ENCODE measurements at places on chromosomes 7 and 10.

GRCh38 chr10:31757386-31757791 is 171.2 kb downstream of the ARHGAP12 start:
- no peak for DNase-seq

- no peak for DNase-seq
These were observed 16.0 kb upstream of the VOPP1 start for GRCh38 chr7:55588379-55588699.

GRCh38 chr7:68813551-68814080 is 784.7 kb upstream of the AUTS2 start:
- DNase-seq, result no peak

DNA sequence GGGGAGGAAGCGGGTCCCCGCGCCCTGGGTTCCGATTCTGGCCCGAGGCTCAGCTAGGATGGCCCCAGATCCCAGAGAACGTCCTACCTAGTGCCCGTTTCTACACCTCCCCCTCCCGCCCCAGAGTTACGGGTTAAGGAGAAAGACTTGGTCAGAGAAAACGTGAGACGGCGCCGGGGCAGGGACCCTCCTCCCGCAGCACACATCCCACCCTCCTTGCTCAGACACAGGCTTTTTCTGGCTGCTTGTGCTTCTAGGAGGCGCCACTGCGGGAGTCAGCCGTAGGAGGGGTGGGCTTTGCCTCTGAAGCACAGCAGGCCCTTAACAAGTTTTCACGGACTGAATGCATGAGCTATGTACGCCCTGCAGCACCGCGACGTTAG is 104.9 kb upstream of the LEP start:
- peak; percentile 32 for DNase-seq

GRCh38 chr10:99123851-99124250 is 111.8 kb downstream of the HPSE2 start:
- DNase-seq, result no peak

GRCh38 chr10:97063271-97063982 is 122.3 kb downstream of the SLIT1 start:
- no peak for DNase-seq

GRCh38 chr7:143256932-143257331 is 6.3 kb upstream of the GSTK1 start:
- no peak for DNase-seq

GRCh38 chr10:82815680-82816079 is 940.7 kb downstream of the NRG3 start:
- no peak for DNase-seq

- no peak for DNase-seq
These were observed 30.9 kb upstream of the DKK1 start for GRCh38 chr10:52283174-52283573.

DNA sequence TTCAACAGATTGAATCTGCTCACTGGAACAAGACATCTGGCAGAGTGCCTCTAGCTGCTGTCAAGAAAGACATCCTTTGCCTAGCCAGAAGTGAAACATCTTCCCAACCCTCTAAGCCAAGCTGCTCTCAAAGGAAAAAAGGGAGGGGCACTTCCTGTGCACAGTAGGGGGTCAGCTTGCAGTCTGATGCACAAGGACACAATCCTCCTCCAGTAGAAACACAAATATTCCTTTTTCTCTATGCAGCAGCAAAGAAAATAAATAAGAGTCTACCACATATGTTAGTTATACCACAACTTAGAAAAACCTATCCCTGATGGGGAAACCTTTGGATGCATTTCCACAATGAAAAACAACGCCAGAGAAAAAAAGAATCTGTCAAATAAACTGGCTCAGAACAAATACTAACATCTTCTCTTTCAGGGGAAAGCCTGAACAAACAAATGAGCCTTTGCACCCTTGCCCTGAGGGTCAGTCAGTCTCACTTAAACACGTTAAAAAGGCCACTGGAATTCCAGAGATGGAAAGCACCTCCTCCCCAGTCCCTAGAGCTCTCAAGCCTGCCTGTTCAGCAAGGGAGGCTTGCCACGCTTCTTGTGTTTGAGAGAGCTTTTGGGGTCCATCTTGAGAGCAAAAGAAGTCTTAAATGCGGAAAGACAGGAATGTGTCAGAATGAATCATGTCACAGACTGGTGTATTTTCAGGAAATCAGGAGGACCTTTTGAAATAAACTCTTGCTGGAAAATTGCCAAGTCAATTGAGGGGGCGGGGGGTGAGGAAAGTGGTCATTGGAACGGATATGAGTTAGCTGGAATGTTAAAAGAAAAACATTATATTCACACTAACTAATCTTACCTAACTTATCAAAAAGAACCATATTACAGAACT is 7.5 kb downstream of the LAMB1 start:
- DNase-seq, result peak; percentile 98

GRCh38 chr7:55420530-55420929 is 55.4 kb downstream of the LANCL2 start:
- DNase-seq, result no peak

DNA sequence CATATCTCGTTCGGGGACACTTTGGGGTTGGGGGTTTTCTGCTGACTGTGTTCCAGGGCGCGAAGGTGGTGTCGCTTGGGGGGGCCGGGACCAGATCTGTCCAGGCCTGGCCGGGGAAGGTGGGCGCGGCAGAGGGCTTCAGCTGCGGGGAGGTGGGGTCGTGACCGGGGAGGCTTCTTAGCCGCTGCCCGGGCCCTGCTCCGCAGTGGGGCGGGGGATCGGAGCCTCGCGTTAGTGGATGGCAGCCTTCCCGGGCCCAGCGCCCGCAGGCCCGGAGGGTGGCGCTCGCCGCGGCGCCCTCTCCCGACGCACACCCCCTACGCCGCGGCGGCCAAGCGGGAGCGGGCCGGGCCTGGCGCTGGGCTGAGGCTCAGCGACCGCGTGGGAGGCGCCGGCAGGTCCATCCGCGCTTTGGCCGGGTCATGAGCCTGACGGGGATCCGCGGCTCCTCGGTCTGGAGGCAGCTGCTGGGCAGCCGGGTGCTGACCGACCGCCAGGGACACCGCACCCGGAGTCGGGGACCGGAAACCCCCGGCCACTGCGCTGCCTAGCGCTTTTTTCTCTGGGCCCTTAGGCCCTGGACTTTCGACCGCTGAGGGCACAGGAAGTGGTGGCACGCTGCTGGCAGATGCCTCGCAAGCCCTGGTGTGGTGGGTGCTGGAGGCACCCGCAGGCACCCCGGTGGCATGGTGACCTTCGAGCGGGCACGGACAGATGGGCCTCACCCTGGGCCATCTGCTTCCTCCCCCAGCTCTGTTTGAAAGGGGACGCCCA is 1.2 kb downstream of the AGAP3 start:
- peak; percentile 72 for DNase-seq

DNA sequence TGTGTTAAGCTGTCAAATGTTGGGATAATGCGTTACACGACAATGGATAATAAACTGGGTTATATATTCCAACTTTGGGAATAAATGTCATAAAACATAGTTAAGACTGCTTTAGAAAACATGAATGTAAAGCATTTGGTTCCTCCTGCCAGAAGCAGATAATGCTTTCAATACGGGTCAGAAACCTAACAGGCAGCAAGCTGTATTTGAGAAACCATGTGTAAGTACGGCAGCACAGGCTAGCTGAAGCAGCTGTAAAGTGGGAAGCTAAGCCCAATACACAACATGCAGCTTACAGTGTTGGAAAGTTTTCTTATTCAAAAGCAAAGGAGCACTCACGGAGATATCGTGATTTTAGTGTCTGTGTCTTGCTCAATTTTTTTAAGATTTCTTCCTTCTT is 46.5 kb downstream of the MALSU1 start:
- DNase-seq, result no peak

- DNase-seq, result no peak
These were observed 16.2 kb upstream of the EPHB6 start for GRCh38 chr7:142838461-142839213.

DNA sequence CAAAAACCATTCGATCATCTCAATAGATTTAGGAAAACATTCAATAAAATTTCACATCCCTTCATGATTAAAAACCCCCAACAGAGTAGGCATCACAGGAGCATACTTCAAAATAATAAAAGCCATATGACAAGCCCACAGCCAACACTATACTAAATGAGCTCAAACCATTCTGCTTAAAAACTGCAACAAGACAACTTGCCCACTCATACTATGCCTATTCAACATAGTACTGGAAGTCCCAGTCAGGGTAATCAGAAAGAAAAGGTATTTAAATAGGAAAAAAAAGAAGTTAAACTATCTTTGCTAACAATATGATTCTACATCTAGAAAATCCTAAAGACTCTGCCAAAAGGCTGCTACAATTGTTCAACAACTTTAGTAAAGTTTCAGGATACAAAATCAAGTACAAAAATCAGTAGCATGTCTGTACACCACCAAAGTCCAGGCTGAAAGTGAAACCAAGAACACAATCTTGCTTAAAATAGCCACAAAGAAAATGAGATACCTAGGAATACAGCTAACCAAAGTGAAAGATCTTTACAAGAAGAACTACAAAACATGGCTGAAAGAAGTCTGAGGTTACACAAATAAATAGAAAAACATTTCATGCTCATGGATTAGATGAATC is 882.6 kb downstream of the GRM8 start:
- DNase-seq, result no peak

- no peak for DNase-seq
These were observed 319.0 kb upstream of the MBL2 start for GRCh38 chr10:53091574-53091973.

GRCh38 chr7:128059143-128059988 is 28.1 kb upstream of the LRRC4 start:
- no peak for DNase-seq

DNA sequence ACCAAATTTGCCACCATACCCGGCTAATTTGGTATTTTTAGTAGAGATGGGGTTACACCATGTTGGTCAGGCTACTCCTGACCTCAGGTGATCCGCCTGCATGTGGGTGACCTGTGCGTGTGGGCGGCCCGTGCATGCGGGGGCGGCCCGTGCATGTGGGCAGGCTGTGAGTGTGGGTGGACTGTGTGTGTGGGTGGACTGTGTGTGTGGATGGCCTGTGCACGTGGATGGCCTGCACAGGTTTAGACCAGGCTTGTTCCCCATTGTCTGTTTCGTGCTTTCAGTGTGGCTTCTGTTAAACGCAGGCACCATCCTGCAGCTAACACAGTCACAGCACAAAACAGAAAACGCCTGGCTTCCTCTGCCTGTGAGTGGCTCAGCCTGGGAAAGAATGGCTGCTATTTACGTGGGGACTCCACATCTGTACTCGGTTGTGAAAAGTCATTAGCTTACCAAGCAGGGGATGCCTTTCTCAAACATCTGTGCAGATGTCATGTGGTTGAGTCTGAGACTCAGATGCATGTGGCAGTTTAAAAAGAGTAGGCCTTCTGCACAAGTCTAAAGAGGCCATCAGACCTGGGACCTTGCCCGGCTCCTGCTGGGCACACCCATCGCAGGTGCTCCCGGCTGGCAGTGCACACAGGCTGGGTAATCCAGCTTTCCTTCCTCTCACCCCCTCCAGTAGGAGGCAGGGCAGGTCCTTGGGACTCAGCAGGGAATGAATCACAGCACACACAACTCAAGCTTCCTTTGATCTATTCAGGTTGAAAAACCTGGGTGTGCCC is 91.6 kb downstream of the COBL start:
- no peak for DNase-seq

GRCh38 chr10:3820255-3820654 is 35.2 kb upstream of the KLF6 start:
- no peak for DNase-seq

- no peak for DNase-seq
These were observed 71.3 kb upstream of the PDGFA start for GRCh38 chr7:590731-591551.

DNA sequence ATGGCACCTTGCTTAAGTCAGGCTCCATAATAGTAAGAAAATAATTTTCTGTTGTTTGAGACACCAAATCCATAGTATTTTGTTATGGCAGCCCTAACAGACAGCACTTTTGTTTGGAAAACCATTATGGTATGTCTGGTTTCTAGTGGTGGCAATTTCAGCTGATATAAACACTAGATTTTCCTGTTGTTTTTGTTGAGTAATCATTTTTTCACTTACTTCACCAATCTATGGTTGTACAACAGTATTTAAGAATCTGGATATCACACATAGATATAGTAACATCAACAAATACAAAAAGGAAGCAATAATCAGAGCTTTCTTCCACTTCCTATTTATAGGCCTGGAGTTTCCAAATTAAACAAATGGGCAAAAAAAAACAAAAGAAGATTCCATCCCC is 725.8 kb upstream of the POM121L12 start:
- no peak for DNase-seq

DNA sequence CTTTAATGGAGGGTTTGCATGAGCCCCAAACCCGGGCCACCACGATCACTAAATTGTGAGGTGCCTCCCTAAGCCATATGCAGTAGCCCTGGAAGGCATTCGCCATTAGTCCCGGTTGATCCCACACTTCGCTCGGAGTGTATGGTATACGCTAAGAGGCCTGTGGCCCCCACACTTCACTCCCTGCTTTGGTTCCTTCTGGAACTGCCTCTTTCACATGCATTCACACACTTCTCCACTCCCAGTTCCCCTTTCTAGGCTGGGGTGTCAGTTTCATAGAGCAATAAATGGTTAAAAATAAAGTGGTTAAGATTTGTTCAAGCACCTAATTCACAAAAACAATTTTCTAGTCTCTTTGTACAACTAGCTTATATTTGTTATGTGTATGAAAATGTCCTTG is 212.1 kb upstream of the KCND2 start:
- no peak for DNase-seq

- DNase-seq, result no peak
These were observed 170.9 kb upstream of the ASAH2 start for GRCh38 chr10:50422259-50422658.

DNA sequence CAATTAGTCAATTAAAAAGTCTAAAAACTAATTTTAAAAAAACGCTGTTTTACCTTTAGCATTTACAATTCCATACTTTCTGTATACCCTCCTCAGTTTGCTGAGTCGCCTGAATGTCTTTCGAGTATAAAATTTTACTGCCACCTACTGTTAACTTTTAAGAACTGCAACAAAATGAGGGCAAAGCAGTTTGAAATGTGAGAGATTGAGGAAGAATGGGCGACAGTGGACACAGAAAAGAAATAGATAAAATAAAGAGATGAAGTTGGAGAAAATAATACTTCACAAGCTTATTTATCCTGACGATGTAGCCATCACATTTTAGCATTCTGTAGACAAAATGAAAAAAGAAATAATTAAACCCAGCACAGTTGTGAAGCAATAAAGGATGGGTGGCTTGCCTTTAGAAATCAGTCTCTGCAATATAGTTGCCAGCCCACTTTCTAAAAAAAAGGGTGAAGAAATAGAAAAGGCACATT is 110.8 kb upstream of the PTN start:
- peak; percentile 59 for DNase-seq
